GM12878 (cell line): ENCODE measurements at places on chromosomes 6 and 20.

- DNase-seq: no peak
Observed at GRCh38 chr6:108105571-108105970, 31.0 kb upstream of the OSTM1 start.

- DNase-seq: no peak
Observed at GRCh38 chr6:123986938-123987337, 183.3 kb downstream of the NKAIN2 start.

DNA sequence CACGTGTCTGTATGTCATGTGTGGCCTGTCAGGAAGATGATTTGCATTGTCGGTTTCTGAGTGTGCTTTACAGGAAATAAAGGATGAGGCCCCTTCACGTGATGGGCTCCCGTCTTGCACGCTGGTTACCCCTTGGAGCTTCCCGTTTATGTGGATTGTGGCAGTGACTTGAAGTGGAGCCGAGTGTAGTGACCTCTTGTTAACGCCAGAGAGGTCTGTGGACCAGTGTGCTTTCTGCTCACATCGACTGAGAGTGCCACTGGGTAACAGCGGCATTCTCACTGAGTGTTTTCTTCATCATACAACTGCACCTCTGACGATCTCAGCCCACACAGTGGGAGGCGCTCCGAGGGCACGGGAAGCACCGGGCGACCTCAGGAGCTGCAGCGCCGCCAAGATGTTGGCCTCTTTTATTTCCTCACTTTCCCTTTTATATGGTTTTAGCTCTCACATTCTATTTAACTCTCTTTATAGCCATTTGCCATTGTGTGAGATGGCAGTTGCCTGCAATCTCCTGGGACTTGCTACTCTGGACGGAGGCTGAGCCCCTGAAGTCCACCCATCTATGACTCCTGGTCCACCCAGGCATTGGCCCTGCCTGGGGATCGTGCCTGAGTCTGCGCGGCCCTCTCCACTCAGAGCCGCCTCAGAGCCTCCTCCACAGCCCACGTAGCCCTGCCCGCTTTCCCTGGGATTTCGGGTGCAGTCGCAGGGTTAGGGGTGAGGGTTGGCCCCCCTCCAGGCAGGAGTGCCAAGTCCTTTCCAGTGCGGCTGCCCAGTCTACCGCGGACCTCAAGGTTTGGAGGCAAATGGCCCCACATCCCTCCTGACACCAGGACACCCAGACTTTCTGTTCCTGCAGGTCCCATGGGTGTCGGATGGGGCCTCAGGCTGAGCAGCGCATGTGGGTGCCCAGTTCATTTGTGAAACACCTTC is 238.9 kb downstream of the ERMARD start:
- no peak for DNase-seq

GRCh38 chr20:52777171-52777570 is 195.0 kb upstream of the TSHZ2 start:
- no peak for DNase-seq

GRCh38 chr6:3233321-3233720 is 5.9 kb upstream of the TUBB2B start:
- DNase-seq: no peak

GRCh38 chr20:57540890-57541580 is 16.1 kb upstream of the CTCFL start:
- no peak for DNase-seq
